ENCODE measurements at places on chromosomes 16 and 17.

DNA sequence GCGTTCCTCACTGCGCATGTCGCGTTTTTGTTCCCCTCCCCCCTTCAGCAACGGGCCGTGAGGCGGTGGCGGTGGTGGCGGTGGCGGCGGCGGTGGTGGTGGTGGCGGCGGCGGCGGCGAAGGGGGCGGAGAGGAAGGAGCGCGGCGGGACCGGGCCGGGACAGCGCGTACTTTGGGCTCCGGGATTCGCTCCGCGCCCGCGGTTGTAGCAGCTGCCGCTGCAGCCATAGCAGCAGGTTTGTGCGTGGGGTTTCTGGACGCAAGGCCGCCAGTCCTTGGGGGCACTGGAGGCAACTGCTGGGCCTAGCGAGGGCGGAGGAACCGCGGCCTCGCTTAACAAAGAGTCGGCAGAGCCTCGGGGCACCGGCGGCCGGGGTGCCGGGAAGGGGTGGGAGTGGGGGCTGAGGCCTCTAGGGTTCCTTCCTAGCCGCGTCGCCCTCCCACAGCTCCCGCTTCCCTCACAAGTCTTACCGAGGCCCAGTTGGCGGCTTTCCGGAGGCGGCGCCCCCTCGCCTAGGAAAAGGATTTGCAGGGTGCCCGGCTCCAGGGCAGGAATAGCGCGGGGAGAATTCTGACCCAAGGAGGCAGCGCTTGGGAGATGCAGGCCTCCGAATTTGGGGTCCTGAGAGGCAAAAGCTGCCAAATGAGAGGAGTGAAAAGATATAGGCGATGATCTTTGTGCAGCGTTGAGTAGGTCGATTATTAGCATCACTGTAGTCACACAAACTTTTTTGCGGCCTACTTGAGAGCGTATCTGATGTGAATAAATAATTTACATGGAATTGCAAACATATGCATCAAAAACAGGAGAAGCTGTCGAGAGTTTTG, at the start of gene DDX42:
DDX42 (plus strand) TSS at position 30 of the 828 bp plus-strand sequence. CDS start 12,880 bp downstream, outside the sequence.
- DNase-seq: peak; percentile 70

GRCh38 chr16:2009164-2009711, 383 bp downstream of the ZNF598 start:
- DNase-seq: no peak

DNA sequence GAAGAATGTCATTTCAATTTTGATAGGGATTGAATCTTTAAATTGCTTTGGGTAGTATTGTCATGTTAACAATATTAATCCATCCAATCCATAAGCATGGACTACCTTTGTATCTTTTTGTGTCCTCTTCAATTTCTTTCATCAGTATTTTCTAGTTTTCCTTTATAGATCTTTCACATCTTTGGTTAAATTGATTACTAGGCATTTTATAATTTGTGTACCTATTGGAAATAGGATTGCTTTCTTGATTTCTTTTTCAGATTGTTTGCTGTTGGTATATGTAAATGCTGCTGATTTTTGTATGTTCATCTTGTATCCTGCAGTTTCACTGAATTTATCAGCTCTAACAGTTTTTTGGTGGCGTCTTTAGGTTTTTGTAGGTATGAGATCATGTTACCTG, 24.1 kb upstream of the BCAS3 start:
- DNase-seq: no peak

GRCh38 chr17:279331-279730, 73.3 kb downstream of the RPH3AL start:
- DNase-seq: no peak

GRCh38 chr17:76735006-76735405, 2.1 kb downstream of the SRSF2 start:
- peak; percentile 54 for DNase-seq

- DNase-seq: no peak
Observed at GRCh38 chr16:73170612-73171038, 122.7 kb upstream of the ZFHX3 start.

DNA sequence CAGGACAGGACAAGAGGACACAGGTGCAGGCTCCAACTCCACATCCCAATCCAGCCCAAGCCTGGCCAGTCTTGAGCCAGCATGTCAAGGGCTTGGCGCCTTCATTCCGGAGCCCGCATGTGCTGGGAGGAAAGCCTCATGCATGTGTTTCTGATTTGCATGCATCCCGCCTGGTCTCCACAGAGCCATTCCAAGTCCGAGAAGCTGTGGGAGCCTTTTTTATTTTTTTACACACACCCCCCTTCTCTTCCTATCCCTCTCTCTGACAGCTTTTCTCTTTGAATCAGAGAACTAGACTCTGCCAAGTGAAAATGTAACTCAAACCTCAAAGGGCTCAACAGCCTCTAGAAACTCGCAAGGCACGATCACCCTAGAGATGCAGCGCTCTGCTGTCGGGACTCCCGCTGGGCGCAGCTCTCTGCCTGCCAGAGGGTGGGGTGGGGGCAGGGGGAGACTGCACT, 45.1 kb downstream of the NOG start:
- peak; percentile 6 for DNase-seq

DNA sequence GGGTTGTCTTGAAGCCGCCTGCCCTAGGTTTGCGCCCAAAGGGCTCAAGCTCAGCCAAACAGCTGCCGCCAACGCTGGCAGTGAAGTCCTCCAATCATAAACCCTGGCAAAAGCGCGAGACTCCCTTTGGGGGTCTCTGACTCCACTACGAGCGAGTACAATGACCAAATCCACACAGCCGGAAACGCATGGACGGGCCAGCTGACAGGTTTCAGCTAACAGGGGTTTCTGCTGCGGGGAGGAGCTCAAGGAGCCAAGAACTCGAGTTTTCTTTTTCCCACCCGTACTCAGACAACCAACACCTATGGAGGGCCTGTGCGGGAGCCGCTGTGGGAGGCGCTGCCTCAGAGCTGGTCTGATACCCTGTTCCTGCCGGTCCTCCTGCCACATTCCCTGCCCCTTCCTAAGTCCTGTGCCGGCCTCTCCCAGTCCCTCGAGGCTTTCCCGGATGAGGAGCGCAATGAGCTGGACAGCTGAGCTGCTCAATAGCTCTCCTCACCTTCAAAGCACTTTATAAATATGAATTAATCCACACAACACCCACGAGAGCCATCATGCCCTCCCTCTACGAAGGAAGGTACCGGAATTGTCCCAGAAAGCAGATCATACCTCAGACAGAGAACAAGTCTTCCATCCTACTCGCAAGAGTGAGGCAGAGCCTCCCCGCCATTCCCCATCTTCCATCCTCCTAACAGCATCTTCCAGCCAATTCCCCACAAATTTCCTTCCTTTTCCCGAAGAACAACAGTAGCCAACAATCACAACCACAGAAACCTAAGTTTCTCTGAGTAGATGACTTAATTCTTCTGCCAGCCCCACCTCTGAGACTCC, 6.1 kb downstream of the ABR start:
- DNase-seq: no peak

DNA sequence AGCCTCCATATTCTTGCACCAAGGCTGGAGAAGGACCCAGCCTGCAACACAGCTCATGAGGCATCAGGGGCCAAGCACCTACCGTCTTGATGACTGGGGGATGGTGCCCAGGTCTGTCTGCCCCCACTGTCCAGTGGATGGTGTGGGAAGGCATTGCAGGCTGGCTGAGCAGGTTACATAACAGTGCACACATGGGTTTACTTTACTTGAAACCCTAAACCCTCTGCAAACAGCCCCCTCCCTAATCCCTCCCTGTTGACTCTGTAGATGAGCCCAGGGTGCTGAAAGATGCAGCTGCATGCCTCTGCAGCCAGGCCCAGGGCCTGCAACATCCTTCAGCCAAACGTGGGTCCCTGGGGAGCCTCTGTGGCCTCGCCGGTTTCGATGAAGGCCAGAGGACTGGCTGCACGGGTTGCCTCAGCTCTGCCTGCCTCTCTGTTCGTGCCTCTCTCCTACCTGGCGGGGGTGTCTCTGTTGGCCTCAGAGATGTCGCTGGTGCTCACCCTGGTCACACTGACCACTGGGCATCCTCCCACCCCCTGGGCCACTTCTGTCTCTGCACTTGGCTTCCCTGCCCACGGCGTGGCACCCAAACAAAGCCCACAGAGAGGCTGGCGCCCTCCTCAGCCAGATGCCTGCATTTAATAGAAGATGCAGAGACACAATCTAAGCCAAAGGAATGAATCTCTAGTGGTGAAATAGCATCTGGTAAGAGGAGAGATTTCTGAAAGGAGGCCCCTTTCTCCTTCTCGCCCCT, 95.1 kb downstream of the METRNL start:
- DNase-seq: no peak

DNA sequence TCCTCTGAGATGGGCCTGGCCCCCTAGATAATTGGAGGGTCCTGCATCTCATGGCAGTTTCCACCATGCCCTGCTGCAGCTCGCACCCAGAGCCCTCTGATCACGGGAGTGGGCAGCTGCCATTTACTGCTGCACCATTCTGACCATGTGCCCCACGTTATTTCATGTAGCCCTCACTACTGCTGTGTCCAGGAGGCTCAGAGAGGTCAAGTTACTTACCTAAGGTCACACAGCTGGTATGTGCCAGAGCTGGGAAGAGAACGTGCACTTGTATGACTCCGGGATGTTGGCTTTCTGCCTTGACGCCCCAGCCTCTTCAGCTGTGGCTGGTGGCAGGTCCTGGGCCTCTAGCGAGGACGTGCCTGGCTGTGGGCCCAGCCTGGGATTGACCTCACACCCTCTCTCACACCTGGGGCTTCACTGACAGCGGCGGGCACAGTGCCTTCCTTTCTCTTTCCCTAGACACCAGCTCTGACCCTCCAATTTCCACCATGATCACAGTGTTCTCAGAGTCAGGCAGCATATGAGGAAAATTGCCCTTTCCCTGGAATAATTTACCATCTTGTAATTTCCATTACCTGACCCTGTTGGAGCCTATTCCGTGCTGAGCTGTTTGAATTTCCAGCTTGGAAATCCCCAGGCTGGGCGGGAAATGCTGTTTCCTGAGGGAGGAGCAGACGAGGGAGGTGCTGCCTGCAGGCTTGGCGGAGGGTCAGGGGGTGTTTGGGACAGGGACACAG, 18.5 kb upstream of the DOC2B start:
- DNase-seq: no peak

DNA sequence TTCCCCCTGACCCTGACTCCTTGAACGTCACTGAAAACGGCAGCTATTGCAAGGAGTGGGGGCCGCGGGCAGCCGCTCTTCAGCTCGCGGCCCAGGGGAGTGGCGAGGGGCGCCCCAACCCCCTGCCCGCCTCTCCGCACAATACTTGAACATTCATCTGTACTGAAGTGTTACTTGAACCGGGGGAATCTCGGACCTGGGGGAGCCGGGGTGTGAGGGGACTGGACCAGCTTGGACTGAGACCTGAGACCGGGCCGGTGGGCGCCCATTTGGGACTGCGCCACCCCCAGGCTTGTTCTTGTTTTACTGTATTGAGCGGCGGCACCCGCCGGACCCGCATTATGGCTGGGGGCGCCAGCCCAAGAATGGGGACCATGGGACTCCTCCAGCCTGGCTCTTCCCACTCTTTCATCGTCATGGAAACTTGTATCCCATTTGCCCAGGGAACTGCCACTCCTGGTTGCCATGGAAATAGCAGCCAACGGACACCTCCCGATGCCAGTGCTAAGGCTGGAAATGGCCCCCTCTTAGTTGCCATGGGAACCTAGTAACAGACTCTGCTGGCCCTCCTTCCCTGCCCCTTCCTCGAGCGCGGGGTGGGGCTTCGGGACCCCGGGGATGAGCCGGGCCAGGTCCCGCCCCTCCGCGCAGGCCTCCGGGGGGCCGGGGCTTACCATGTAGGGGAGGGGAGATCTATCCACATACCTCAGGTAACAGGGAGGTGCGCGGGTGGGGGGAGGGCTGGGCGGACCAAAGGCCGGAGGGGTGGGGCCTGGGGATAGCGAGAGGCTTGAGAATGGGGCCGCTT, 805 bp upstream of the ORAI3 start:
- DNase-seq: peak; percentile 98

- DNase-seq: peak; percentile 77
Observed at GRCh38 chr17:17156107-17156506, 50.0 kb downstream of the PLD6 start.

DNA sequence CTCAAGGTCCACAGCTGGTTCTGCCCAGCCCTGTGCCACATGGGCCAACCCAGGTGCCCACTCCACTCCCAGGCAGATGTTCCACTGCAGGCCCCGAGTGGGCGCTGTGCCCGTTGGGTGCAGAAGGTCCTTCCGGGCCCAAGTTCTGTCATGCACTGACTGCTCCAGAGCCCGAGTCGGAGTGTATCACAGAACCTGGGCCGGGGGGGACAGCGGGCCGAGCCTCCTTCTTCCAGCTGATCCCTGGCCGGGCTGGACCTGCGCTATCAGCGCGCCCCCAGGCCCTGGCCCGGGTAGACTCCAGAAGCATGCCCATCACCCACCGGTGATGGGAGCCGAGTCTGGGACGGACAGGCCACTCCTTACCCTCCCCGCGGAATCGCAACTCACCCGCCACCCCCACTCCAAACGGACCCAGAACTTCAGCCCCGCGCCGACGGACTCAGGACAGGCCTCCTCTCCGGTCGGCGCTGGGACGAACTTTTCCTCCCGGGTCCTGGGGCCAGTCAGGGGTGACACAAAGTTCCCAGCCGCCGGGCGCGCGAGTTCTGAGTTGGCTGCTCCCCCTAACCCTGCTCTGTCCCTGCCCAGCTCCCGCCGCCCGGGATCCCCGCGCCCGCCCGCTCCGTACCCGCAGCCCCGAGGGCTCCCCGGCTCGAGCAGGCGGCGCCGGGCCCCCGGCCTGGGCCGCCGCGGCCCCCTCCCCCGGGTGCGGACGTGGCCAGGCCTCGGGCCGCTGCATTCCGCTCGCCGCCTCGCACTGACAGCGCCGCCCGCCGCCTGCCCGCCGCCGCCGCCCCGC, at the start of gene COPZ2:
COPZ2 (minus strand) TSS at position 762 of the 802 bp plus-strand sequence; CDS start at position 742, 20 bp downstream.
- DNase-seq: peak; percentile 47

DNA sequence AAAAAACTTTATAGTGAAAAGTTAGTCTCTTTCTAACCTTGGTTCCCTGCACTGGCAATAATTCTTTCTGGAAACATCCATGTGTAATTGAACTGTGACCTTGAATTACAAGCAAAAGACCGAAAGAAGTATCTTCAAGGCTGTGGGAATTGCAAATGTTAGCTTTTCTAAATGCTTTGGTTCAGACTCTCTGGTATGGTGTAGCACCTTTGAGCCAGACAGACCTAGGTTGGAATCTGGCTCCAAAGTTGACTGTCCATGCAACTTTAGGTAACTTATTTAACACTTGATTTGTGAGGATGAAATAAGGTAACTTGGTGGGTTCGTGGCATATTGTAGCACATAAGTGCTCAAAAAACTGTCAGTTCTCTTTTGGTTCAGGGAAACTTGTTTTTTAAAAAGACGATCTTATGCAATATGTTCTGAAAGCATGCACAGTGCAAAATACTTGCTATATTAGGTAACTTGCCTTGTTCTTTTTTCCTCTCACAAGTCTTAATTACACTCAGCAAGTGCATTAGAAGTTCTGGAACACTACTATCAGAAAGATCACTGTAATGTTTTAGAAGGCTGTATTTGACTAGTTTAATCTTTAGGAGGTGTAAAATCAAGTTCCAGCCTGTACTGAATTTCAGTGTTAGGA, 46.3 kb downstream of the TANGO6 start:
- DNase-seq: no peak

GRCh38 chr16:10658943-10659342, 35.8 kb downstream of the TEKT5 start:
- DNase-seq: no peak
